ENCODE measurements at places on chromosomes 7 and 10. TPM values are rescaled to one million over a fixed set of nuclear protein-coding genes. Genes with fewer than 3 reads are reported as not detected.

Gene KIF11
- total RNA-seq: 36.7 TPM

Gene SFRP5
- 1.8 TPM for total RNA-seq

Gene MEIG1
- 0.55 TPM for total RNA-seq

Gene ARMC10
- total RNA-seq: 36.4 TPM

Gene SVOPL
- total RNA-seq: not detected

Gene HOXA4
- 1.2 TPM for total RNA-seq

Gene STEAP1
- 15.9 TPM for total RNA-seq

Data from A549 treated with GW870086 at 1 μM for 4 hours (cell line).